ENCODE measurements at places on chromosomes 2 and 18. TPM values are rescaled to one million over a fixed set of nuclear protein-coding genes. Genes with fewer than 3 reads are reported as not detected.

GRCh38 chr2:129347486-129348217, 631.8 kb upstream of the RAB6C start:
- no peak for DNase-seq

DNA sequence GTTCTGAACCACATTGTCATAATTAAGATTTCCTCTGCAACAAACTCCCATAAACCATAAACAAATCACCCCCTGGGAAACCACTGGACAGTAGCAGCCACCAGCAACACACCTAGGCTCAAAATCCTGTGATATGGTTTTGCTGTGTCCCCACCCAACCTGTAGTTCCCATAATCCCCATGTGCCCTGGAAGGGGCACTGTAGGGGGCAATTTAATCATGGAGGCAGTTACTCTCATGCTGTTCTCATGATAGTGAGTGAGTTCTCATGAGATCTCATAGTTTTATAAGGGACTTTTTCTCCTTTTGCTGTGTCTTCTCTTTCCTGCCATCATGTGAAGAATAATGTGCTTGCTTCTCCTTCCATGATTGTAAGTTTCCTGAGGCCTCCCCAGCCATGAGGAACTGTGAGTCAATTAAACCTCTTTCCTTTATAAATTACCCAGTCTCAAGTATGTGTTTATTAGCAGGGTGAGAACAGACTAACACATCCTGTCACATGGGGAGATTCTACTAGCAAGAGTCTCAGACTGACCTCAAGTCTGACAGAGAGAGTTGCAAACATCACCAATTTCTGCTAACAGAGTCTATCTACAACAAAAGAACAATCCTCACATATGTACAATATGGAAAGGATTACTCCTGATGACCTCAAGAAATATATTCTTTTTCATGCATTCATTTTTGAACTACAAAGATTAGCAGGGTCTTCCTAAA, 182.6 kb downstream of the GRB14 start:
- DNase-seq = no peak

- DNase-seq = no peak
Measured at GRCh38 chr2:67954093-67954748, 108.6 kb downstream of the C1D start.

DNA sequence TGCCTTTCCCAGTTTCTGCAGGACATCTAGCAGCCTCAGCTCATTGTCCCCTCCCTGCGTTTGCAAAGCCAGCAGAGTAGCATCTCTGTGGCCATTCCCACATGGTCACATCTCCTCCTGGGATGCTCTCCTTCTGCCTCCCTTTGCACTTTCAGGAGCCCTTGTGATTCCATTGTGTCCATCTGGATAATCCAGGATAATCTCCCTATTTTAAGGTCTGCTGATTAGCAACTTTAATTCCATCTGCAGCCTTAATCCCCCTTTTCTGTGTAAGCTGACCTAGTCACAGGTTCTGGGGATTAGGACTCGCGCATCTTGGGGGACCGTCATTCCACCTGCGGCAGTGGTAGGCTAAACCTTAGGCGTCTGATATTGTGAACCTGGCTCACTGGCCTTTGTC, 70.7 kb downstream of the NEDD4L start:
- no peak for DNase-seq

GRCh38 chr2:159208438-159208837, 78.1 kb downstream of the WDSUB1 start:
- no peak for DNase-seq

GRCh38 chr2:239684271-239684810, 283.5 kb upstream of the HDAC4 start:
- no peak for DNase-seq

- DNase-seq = no peak
Measured at GRCh38 chr18:76260941-76261472, 234.0 kb downstream of the ZNF516 start.

DNA sequence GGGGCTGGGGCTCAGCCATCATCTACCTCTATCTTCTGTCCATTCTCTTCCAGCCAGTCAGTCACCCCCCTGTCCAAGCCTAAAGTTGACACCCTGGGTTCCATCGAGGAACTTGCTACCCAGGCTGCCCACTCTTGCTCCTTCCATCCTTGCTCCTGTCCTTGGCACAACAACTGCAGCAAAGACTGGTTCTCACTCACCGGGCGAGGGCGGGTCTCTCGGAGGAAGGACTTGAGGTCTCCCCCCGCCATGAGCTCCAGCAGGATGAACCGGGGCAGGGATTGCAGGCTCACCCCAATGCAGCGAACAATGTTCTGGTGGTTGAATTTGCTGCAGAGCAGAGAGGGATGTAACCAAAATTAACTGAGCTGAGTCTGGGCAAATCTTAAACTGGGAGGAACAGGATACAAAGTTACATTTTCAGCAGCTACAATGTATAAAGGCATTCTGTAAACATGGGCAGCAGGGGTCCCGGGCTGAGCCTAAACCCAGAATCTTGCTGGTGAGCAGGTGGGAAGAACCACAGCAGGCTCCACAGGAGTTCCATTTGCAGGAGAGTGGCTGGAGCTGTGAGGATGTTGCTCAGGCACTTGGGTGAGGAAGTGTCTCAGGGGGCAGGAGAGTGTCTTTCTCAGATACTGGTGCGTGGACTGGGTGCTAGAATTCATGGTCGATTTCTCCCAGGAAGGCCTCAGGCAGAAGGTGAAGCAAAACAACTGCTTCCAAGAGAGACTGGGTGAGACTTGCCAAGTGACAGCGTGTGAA, 105.5 kb downstream of the CLIP4 start:
- no peak for DNase-seq

Gene CCDC74A
- polyA plus RNA-seq = 9.4 TPM
